ENCODE measurements at places on chromosomes 6 and 20.

GRCh38 chr20:11728937-11729336 lies 188.8 kb upstream of the BTBD3 start:
- no peak for DNase-seq

- no peak for DNase-seq
These were observed 487.8 kb downstream of the PTPRT start for GRCh38 chr20:42701948-42702347.

DNA sequence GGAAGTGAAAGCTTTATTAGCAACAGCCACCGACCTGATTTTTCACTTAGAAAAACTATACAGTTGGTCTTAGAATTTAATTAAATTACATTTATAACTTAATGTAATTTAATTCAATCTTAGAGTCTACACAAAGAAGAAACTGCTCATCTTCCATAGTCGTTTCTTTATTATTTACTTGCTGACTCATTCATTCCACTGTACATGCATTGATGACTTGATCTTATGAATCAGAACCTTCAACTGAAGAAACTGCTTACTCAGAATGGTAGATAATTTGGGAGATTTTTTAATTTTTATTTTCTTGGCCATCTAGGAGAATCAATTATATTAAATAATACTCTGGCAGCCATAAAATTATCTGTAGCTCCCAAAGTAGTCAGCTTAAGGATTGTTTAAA lies 1021.6 kb upstream of the FLRT3 start:
- DNase-seq, result no peak

DNA sequence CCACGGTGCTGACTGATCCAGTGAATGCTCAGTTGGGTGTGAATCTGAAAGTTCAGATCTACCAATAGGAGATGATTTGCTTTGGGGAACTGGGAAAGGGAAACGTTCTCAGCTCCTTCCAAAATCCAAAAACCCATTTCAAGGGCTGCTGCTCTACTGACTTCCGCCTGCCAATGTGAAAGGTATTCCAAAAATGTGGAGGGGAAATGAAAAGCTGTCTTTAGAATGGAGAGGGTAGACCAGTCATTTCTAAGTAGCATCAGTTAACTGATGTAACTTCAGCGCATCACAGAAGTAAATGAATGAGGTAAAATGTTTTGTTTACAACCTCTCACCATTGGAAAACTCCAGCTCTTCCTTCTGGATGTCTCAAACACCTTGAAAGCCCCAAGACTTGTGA lies 19.6 kb upstream of the EYA2 start:
- no peak for DNase-seq

GRCh38 chr20:62487561-62488354 lies 12.0 kb upstream of the GATA5 start:
- DNase-seq, result no peak

DNA sequence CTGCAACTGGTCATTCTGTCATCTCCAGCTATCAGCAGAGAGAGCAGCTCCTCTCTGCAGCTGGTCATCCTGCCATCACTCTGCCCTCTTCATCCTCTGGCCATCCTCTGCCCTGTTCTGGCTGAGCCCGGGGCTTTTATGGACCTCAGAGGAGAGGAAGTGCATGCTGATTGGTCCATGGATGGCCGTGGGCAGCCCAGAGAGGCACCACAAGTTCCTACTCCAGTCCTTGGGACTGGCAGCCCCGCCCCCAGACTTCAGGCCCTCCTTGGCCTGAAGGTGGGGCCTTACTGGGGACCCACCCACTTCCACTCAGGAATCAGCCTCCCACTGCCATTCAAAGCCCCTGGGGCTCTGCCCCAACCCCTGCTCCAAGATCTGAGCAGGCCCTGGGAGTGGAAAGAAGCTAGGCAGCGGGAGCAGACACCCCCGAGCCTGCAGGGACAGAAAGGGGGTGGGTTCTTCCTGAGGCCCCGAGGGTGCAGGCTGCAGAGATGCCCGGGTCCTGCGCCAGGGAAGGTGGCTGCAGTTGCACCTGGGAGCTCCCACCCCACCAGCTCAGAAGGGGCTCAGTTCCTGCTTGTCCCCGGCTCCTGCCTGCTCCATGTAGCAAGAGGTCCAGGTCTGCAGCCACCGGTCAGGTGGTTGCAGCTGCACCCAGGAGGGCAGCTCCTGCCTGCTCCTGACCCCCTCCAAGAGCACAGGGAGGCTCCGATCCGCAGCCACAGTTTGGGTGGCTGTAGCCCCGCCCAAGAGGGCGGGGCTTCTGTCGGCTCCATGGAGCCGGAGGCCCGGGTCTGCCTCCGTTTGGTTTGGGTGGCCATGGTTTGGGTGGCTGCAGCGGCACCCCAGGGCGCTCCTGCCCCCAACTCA lies 34.1 kb upstream of the HMGA1 start:
- no peak for DNase-seq

DNA sequence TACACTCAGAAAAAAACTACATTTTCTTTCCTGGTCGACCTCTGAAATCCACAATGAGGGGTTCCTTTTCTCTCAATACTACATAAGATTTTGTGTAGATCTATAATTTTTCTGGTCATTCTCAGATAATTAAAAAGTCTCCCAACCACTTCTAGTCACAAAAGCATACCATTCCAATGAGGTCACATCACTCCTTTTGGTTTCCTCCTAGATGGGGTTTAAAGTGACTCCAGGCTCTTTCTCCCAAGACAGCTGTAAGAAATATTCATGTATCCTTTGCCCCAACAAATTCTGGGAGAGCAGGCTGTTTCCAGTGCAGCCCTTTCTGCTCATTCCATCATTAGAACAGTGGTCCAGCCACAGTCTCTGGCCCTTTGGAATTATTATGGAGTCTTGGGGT lies 43.1 kb upstream of the BEND6 start:
- DNase-seq, result no peak

DNA sequence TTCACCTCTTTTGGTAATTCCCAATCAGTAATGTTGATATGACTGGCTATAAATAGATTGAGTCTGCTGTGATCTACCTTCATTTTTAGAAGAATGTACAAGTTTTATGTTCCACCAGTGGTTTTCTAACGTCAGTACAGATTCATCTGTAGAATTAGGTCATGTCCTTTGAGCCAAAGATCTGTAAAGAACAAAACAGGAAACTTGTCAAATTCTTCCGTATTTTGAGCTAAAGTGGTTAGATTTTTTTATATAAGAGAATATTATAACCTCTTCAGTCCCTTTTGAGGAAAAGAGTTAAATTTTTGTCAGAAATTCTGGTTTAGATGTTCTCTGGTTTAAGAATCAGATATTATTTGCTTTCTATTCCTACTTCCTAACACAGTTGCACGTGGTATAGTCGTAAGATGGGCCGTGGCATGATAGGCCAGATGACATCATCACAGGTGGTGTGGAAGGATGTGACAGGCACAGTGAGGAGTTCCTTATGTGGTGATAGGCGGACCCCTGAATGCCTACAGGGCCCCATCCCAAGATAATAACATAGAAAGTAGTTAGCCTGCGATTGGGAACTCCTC lies 62.3 kb downstream of the SNX9 start:
- no peak for DNase-seq

DNA sequence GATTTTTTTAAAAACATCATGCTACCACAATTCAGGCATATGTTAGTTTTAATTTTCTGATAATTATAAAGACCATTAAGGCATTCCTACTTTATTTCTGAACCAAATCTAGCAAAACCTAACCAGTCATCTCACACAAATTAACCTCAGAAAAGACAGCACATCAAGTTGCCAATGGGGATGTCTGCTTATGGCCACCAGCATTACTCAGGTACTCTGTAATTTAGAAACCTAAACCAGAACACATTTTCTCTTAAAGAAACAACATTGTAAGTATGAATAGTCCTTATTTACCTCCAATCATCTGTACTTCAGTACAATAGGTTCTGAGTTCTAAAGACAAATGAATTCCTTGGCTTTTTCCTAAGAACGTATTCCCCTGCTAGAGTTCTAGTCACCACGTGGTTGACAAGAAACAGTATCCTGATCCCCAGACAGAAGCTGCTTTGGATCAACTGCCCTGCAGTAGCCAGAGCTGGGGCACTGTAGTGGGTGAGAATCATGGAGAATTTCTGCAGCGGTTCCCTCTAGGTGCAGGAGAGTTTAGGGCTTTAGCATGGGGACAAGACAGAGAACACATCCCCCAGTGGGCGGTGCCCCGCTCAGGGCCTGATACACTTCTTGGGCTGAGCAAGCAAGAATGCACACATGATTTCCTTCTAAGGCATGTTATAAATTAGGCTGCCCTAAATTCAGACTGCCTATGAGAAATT lies 15.4 kb downstream of the GCLC start:
- no peak for DNase-seq

GRCh38 chr6:43634702-43635303 lies 837 bp upstream of the MAD2L1BP start:
- no peak for DNase-seq
